ENCODE measurements at places on chromosomes 11 and 22.

DNA sequence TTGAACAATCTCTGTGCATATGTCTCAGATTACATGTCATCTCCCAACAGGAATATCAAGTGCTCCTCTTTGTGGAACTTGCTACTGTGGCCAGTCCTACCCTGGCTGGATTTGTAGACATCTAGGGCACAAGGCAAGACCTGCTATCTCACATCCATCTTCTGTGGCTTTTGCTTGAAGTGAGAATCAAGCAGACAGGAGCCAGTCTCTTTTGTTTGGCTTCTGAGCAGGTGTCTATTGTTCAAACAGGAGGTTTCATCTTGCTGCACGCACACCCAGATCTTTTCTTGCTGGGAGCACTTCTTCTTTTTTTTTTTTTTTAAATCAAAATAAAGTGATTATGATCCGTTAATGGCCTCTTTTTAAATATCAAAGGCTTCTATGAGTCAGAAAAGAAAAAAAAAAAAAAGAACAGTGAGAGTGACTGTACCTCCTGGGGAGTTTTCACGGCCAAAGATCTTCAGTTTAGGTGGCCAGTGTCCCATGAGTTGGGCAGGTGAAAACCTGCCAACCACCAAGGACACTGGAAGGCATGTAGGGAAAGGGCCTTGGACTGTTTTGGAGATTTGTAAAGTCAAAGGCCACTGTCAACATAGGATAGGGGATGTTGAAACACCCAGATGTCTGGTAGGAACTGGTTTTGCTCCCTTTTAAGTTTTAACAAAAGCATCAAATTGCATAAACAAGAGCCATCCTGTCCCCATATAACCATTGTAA lies 78.1 kb downstream of the CD44 start:
- no peak for DNase-seq

DNA sequence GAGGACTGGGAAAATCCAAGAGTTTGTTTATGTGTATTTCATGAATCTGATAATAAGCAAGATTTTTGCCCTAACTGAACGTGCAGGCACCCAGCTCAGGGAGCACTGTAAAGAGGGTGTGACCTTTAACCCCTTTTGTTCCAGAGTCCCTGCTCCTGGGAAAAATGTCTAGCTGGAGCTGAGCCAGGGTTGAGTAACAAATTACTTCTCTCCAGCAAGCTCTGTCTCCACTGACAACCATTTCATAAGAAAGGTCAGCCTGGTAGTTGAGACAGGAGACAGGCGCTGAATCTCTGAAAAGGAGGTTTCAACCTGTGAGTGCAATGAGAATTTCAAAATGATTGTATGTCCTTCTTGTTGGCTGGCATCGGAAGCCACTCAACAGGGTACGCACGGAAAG lies 156.4 kb upstream of the NARS2 start:
- DNase-seq = no peak

DNA sequence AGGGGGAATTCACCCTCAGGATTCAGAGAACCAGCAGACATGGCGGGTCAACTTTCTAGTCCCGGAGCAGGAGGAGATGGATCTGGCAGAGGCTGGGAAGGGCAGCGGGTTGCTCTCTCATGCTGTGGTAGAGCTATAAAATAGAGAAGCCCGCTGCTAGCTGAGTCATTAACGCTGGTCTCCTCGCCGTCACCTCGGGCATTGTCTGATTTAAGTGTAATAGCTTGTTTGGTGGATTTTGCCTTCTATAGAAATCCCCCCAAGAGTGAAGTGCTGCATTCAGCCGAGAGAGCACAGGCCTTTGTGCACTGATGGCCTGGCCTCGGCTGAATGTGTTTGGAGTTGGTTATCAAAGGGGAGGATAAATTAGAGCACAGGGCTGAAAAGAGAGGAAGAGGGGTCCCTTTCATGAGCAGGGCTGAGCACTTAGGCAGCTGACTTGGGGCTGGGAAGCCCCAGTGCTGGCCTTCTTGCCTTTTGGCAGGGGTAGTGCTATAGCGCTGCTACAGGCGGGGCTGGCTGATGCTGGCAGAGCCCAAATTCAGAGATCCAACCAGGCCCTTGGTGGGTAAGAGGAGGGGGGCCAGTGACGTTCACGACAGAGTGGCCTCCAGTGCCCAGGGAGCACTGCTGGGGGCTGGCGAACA lies 161.1 kb upstream of the CADM1 start:
- DNase-seq = no peak

DNA sequence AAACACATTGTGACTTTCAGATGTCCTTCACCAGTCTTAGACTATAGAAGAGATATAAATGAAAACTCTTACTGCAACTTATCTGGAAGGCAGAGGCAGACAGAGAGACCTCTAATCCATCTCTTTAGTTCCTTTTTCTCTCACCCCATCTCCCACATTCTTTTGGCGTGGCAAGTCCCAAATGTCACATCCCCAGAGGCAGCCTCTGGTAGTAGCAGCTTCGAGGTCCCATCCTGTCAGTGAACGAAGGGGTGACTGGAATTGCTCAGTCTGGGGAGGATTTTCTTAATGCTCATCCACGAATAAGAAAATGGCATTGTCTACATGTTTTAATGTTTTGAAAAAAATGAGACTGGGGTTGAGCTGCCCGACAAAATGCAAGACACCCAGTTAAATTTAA lies 201.4 kb downstream of the GRIA4 start:
- DNase-seq = no peak

- DNase-seq = no peak
Observed at GRCh38 chr11:7278314-7278917, 26.7 kb downstream of the SYT9 start.

GRCh38 chr11:17403980-17404759 lies 15.7 kb upstream of the KCNJ11 start:
- DNase-seq = no peak

DNA sequence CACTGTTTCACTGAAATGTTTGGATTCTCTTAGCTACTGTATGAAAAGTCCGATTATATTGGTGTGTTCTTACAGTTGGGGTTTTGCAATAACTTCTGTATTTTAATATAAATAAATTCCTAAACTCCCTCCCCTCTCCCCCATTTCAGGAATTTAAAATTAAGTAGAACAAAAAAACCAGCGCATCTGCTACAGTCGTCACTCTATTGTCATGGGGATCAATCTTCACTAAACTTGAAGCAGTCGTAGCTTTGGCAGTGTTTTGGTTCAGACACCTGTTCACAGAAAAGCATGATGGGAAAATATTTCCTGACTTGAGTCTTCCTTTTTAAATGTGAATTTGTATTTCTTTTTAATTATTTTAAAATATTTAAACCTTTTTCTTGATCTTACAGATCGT lies 9.4 kb downstream of the PIWIL3 start:
- no peak for DNase-seq

- DNase-seq = no peak
Observed at GRCh38 chr22:36927671-36928070, 14.2 kb downstream of the CSF2RB start.

DNA sequence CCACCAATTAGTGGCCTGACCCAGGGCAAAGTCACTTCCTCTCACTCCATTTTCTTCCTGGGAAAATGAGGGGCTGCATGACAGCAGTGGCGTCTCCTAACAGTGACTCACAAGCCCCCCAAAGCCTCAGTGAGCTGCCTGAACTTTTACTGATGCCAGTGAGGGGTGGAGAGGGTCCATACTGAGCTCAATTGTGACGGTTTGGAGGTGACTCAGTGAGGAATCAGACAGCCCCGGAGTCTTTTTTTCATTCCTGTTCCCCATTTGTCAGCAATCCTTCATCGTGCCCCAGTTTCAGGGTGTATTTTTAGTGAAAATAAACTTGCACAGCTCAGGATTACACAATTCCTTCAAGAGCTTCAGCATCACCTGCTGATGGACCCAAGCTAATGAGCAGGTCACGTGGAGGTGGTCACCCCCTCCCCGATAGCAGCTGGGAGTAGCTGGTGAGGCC lies 30.1 kb upstream of the RASD2 start:
- DNase-seq = no peak

DNA sequence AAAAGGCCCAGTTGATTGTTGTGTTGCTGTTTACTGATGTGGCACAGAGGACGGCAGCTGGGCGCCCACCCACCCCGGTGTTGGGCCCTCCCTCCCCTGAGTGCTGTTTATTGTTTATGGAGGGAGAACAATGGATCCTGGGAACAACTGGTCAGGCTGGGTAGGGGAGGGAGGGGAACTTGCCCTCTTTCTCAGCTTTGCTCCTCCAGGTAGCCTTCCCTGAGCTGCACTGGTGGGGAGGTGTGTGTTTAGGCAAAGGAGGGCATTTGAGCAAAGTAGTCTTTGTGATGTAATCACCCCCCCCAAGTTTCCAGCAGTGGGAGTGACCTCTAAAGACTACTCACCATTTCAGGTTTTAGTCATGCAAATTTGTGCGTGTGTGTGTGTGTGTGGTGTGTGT lies 1035.3 kb downstream of the NTM start:
- DNase-seq = no peak

DNA sequence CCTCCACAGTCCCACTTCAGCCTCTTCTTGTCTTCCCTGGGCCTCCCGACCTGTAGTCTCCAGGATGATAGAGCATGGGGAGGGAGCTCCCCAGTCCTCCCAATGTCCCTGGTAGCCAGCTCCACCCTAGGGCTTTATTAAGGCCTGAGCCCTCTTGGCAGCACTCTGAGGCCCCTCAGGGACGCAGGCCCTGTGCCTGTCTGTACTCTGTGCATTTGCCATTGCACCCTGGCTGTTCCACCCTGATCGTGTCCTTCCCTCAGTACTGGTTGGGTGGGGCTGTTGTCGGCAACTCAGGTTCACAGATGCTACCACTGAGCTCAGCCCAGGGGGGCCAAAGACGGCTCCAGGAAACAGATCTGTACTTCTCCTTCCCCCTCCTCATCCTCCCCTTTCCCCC lies 7.2 kb downstream of the SSTR3 start:
- DNase-seq = no peak

- DNase-seq = no peak
Observed at GRCh38 chr22:49514641-49515040, 313.0 kb downstream of the BRD1 start.

DNA sequence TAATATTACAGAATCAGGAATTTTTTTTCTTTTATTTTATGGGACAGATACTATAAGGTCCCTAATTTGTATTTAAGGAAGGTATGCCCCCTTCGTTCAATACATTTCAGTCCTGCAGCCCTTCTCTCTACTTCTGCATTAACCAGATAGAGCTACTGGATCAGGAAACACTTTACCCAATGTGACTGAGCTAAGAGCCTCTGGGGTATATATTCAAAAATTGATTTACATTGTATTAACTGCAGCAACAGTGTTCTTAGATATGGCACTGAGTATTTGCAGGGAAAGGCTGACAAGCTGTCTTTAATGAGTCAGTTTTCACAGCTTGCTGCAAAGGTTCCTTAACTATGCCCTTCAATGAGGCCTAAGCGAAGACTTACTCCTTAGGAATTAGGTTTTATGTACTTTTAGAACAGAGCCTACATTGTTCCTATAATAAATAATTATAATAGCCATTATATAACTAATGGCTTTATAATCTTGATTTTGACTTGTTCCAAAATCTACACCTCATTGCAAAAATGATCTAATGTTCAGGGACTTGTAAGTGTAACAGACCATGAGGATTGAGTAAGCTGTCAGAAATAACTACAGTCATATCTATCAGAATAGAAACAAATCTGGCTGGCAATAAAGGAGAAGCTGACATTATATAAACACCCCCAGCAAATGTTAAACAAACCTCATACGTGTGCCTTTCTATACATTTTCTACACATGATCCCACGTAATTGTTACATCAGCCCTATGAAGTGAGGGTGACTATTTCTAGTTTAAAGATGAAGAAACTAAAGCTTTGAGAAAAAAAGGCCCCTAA lies 55.0 kb downstream of the DDI1 start:
- DNase-seq = no peak

GRCh38 chr11:206526-207207 lies 532 bp downstream of the BET1L start:
- DNase-seq = peak; percentile 16

- no peak for DNase-seq
Observed at GRCh38 chr22:42438293-42438650, 6.1 kb upstream of the NFAM1 start.

DNA sequence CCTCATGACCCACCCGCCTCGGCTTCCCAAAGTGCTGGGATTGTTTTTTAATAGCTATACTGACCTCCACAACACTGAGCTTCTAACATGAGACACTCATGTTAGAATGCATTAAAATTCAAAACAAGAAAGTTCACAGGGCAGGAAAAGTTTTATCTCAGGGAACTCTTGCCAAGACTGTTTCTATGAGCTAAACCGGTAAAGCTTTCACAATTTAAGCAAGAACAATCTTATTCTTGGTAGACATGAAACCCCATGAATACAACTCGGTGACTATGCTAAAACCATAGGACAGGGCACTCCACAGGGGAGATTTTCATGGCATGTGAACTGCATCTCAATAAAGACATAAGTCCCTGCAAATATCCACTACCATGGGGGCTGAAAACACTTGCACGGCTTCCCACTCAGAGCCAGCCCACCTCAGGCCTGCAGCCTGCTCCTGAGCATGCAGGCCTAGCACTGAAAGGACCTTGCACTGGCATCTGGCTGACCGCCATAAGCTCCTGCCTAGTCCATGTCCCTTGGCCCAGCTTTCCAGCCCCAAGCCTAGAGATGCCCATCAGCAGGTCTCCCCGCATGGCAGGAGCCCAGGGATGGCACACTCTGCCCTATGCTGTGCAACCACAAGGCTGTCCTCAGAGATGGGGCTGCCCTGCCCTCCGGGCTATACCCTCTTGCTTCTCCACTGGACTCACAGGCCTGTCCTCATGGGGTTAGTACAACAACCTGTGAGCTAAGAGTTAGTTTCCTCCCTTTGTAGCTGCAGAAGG lies 58.4 kb downstream of the DGCR2 start:
- DNase-seq = no peak

- DNase-seq = no peak
Observed at GRCh38 chr11:38824573-38824972, 2226.5 kb upstream of the RAG2 start.

DNA sequence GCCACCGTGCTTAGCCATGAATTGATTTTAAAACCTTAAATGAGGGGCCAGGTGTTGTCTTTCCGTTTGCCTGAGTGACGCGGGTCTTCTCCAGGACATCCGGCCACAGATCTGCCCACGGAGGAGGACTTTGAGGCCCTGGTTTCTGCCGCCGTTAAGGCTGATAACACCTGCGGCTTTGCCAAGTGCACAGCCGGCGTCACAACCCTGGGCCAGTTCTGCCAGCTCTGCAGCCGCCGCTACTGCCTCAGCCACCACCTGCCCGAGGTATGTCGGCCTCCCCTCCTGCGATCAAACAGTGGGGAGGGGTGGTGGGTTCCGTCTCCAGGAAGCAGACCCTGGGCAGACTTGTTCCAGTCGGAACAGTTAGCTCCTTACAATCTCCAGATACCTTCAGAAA lies 34.4 kb downstream of the IGHMBP2 start:
- DNase-seq = no peak

DNA sequence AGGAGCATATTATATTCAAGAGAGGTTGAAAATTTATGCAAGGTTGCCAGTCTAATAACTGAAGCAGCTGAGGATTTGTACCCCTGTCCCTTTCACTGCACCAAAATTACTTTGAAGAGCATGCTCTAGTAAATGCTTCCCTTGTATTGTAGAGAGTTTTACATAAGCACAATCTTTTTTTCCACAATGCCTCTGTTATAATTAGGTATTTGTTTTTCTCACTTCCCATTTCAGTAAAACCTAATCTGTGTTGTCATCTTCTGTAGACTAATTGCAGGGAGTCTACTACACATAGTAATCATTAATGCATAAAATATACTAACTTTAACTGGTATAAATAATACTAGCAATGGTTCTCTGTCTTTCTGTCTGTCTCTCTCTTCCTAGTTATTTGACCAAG lies 718.4 kb upstream of the ANO5 start:
- DNase-seq = no peak
